ENCODE measurements at places on chromosomes 4 and X.

- H3K4me1 ChIP-seq, result no peaks in the 10 kb centered on the region
- no peak overlapping the region for H3K4me3 ChIP-seq
- no peak overlapping the region for H3K27ac ChIP-seq
- no peak for DNase-seq
- no peaks in the 10 kb centered on the region for H3K36me3 ChIP-seq
Measured at GRCh38 chr4:38499101-38499500, 164.9 kb upstream of the KLF3 start.

- H3K4me3 ChIP-seq, result no peak overlapping the region
- H3K27me3 ChIP-seq, result no peaks in the 10 kb centered on the region
- no peak overlapping the region for H3K27ac ChIP-seq
- H3K36me3 ChIP-seq, result no peaks in the 10 kb centered on the region
- DNase-seq, result no peak
Measured at GRCh38 chr4:179563741-179564140, 2121.5 kb upstream of the AGA start.

- no peak for DNase-seq
- H3K27me3 ChIP-seq, result no peaks in the 10 kb centered on the region
- H3K27ac ChIP-seq, result no peak overlapping the region
- H3K4me1 ChIP-seq, result no peaks in the 10 kb centered on the region
Measured at GRCh38 chrX:41689711-41690110, 938 bp downstream of the GPR34 start.

DNA sequence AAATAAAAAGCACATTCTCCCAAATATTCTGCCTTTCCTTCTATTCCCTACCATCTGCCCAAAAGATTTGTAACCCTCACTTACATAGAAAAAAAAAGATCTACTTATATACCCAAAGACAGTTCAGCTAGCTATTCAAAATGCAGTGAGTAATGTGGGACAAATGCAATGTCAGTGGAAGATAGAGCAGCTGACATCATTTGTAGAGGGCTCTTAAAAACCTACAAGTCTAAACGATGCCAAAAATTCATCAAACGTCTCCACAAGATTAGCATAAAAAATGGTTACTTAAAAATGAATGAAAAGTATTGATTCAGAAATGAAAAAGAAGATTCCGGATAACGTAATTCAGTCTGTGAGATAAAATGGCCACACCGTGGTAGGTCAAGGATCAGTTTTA, 96.5 kb downstream of the ASB9 start:
- no peak overlapping the region for H3K4me3 ChIP-seq
- no peaks in the 10 kb centered on the region for H3K4me1 ChIP-seq
- no peaks in the 10 kb centered on the region for H3K27me3 ChIP-seq

GRCh38 chr4:8917868-8918783, 46.5 kb upstream of the HMX1 start:
- H3K4me1 ChIP-seq, result no peaks in the 10 kb centered on the region
- H3K4me3 ChIP-seq, result no peak overlapping the region
- no peaks in the 10 kb centered on the region for H3K27me3 ChIP-seq

DNA sequence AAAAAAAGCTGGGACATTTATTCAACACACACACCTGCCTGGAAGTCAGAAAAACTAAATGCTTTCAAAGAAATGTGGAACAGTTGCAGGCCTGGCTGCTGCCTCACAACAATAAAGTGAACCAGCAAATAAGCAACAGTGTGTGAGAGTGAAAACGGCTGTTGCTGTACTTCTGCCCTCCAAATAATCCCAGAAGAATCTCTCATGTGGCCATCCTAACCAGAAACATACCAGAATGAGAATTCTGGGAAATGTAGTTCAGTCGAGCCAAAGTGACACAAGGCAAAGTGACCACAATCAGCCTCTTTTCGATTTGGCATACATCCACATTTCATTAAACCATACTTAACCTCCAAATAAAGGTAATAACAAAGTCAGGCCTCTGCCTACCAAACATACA, 204.5 kb downstream of the SLC7A11 start:
- no peak overlapping the region for H3K27ac ChIP-seq
- H3K36me3 ChIP-seq, result no peaks in the 10 kb centered on the region
- DNase-seq, result no peak
- H3K4me1 ChIP-seq, result no peaks in the 10 kb centered on the region
- no peak overlapping the region for H3K4me3 ChIP-seq

DNA sequence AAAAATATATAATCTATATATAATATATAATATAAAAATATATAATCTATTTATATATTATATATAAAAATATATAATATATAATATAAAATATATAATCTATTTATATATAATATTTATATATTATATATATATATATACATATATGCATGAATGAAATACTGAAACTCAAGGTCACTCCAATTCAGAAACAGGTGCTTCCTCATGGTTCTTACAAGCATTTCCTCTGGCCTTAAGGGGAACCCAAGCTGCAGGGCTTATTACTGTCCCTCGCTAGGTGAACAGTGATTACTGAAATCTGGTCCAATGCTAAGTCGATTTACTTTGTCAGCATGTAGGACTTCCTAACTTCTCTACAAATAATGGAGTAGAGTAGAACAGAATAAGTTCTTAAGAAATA, 174.3 kb downstream of the GPM6A start:
- no peak for DNase-seq
- no peak overlapping the region for H3K27ac ChIP-seq
- H3K4me3 ChIP-seq, result no peak overlapping the region
- no peaks in the 10 kb centered on the region for H3K4me1 ChIP-seq
- H3K36me3 ChIP-seq, result no peaks in the 10 kb centered on the region

GRCh38 chr4:148800940-148801339, 358.7 kb upstream of the NR3C2 start:
- no peak overlapping the region for H3K4me3 ChIP-seq
- no peak for DNase-seq
- no peak overlapping the region for H3K27ac ChIP-seq
- H3K27me3 ChIP-seq, result no peaks in the 10 kb centered on the region

DNA sequence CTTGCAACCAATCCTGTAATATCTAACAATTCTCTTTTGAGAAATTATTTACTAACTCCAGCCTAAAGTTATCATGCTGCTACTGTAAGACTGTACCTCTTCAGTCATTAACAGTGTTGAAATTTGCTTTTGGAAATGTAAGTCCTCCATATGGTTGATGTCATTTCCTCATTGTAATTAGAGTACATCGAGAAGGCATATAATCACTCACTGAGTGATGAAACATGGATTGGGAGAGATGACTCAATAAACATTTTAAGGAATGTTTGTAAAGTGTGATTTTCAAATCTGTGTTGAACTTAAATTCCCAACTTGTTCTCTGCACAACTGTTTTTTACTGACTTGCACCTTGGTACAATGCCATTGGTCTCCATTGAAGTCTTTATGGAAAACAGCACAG, 61.2 kb downstream of the HMGB2 start:
- H3K4me1 ChIP-seq, result peaks cover 34% of the 10 kb centered on the region
- no peak overlapping the region for H3K27ac ChIP-seq
- peaks cover 5% of the 10 kb centered on the region for H3K36me3 ChIP-seq
- DNase-seq, result no peak
- H3K27me3 ChIP-seq, result no peaks in the 10 kb centered on the region
- no peak overlapping the region for H3K4me3 ChIP-seq

DNA sequence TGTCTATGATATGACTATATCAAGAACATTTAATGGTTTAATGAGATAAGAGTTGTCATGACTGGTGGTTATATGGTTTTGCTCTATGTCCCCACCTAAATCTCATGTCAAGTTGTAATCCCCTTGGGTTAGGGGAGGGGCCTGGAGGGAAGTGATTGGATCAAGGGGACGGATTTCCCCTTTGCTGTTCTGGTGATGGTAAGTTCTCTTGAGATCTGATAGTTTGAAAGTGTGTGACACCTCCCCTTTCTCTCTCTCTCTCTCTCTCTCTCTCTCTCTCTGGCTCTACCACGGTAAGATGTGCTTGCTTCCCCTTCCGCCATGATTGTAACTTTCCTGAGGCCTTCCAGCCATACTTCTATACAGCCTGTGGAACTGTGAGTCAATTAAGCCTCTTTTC, 803.4 kb downstream of the TRIML1 start:
- no peaks in the 10 kb centered on the region for H3K4me1 ChIP-seq
- H3K27me3 ChIP-seq, result no peaks in the 10 kb centered on the region
- H3K36me3 ChIP-seq, result no peaks in the 10 kb centered on the region
- H3K4me3 ChIP-seq, result no peak overlapping the region

DNA sequence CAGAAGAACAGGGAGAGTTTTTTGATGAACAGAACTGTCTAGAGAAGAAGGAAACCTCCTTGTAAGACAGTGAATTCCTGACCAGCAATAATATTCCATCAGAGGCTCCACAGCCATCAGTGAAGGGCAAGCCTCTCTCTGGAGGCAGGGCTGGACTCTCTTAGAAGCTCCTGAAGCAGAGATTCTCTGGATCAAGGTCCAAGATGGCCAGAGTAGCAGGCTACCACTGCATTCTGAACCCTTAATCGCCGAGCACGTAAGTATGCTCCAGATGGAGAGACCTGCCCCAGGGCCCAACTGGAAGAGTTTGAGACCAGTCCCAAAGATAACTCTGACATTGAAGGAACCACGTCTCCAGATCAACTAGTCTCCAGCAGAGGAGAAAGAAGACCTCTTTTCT, 16.4 kb downstream of the GABRE start:
- H3K27ac ChIP-seq, result no peak overlapping the region
- no peak for DNase-seq
- H3K27me3 ChIP-seq, result no peaks in the 10 kb centered on the region
- no peaks in the 10 kb centered on the region for H3K4me1 ChIP-seq

DNA sequence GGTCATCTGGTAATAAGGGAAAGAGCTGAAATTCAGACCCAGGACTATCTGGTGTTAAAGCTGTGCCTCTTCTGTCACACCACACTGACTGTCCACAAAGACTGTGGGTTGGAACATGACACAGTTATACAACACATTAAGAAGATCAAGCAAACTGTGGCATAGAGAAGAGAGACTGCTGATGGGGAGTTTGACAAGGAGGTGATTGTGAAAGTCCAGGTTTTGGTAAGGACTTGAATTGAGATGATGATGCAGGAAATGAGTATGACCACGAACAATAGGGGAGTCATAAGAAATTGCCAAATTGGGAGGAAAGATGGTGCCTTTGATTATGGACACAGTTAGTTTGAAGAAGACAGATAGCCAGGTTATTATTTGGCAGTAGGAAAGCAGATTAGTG, 163.4 kb downstream of the PDGFRA start:
- H3K27ac ChIP-seq, result no peak overlapping the region
- H3K27me3 ChIP-seq, result no peaks in the 10 kb centered on the region
- DNase-seq, result no peak
- no peaks in the 10 kb centered on the region for H3K4me1 ChIP-seq

DNA sequence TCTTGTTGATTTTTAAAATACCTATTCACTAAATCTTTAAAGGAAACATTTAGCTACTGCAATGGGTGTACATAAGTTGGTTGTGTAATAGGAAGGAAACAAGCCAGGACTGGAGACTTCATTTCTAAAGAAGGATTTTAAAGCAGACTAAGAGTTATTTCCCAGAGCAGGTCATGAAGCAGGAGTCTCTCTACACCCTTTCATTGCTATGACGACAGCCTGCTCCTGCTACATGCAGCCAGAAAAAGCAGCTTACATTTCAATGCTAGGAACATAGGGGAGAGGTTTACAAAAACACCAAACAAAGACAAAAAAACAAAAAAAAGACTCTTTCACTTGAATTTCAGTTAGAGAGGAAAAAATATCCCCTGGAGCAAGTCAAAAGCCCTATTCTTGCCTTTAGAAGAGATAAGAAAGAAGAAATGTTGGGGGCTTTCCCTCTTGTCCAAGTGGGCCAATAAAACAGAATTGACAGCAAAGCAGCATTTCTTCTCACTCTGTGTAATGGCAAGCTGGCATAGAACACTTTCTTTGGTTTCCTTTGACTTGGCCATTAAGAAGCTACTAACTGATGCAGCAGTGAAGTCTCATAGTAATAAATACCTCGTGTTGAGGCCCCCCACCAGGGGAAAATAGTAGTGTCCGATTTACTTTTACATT, 3.4 kb downstream of the SPARCL1 start:
- H3K27ac ChIP-seq, result peak overlapping the region; percentile 38
- no peaks in the 10 kb centered on the region for H3K36me3 ChIP-seq
- DNase-seq, result no peak
- H3K4me1 ChIP-seq, result no peaks in the 10 kb centered on the region
- no peaks in the 10 kb centered on the region for H3K27me3 ChIP-seq
- no peak overlapping the region for H3K4me3 ChIP-seq

GRCh38 chr4:122709236-122709635, 23.3 kb upstream of the BBS12 start:
- DNase-seq, result no peak

DNA sequence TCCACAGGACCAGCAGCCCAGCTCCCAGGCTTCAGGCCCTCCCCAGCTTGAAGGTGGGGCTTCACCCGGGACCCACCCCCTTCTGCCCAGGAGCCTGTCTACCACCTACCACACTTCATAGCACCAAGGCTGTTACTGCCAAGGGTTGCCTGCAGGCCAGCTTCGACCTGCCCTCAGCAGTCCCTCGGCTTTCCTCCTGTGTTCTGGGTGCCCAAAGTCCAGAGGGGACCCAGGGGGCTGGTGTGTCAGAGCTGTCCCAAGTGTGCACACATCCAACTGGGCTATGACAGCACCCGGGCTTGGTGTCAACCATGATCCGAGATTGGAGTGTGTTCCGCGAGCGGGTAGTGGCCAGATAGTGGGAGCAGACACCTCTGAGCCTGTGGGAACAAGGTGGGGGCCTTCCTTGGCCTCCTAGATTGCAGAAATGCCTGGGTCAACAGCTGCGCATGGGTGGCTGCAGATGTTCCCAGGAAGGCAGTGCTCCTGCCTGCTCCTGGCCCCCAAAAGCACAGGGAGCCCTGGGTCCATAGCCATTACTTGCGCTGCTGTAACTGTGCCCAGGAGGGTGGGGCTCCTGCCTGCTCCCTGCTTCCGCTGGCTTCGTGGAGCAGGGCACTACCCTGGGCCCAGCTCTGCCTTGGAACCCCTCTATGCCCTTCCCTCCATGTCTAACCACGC, 16.8 kb downstream of the SULT1B1 start:
- no peak overlapping the region for H3K27ac ChIP-seq
- H3K4me3 ChIP-seq, result no peak overlapping the region
- H3K36me3 ChIP-seq, result no peaks in the 10 kb centered on the region
- H3K27me3 ChIP-seq, result no peaks in the 10 kb centered on the region
- H3K4me1 ChIP-seq, result no peaks in the 10 kb centered on the region

- peaks cover 33% of the 10 kb centered on the region for H3K27me3 ChIP-seq
- H3K36me3 ChIP-seq, result no peaks in the 10 kb centered on the region
- peak overlapping the region; percentile 68 for H3K27ac ChIP-seq
- DNase-seq, result no peak
Measured at GRCh38 chr4:185210102-185210981, 944 bp downstream of the SNX25 start.

GRCh38 chrX:107562482-107562881, 65.8 kb upstream of the PRPS1 start:
- H3K27ac ChIP-seq, result no peak overlapping the region
- H3K4me1 ChIP-seq, result no peaks in the 10 kb centered on the region
- DNase-seq, result no peak
- no peaks in the 10 kb centered on the region for H3K36me3 ChIP-seq
- H3K4me3 ChIP-seq, result no peak overlapping the region

GRCh38 chrX:101977106-101977505, 45.3 kb upstream of the ZMAT1 start:
- no peak for DNase-seq
- no peaks in the 10 kb centered on the region for H3K27me3 ChIP-seq
- H3K4me3 ChIP-seq, result no peak overlapping the region
- H3K27ac ChIP-seq, result no peak overlapping the region
- no peaks in the 10 kb centered on the region for H3K36me3 ChIP-seq

- no peaks in the 10 kb centered on the region for H3K36me3 ChIP-seq
- H3K27ac ChIP-seq, result no peak overlapping the region
- H3K4me1 ChIP-seq, result no peaks in the 10 kb centered on the region
- no peak for DNase-seq
- H3K27me3 ChIP-seq, result no peaks in the 10 kb centered on the region
Measured at GRCh38 chr4:100359441-100359840, 158.4 kb downstream of the EMCN start.

GRCh38 chrX:96244955-96245354, 439.7 kb upstream of the DIAPH2 start:
- H3K4me3 ChIP-seq, result no peak overlapping the region
- H3K4me1 ChIP-seq, result no peaks in the 10 kb centered on the region
- no peaks in the 10 kb centered on the region for H3K27me3 ChIP-seq
- no peaks in the 10 kb centered on the region for H3K36me3 ChIP-seq
- no peak for DNase-seq

All from thymus (tissue), 14 donors.